Right forelimb (tissue), 1 donor: ENCODE measurements at places on chromosomes 7 and 10.

DNA sequence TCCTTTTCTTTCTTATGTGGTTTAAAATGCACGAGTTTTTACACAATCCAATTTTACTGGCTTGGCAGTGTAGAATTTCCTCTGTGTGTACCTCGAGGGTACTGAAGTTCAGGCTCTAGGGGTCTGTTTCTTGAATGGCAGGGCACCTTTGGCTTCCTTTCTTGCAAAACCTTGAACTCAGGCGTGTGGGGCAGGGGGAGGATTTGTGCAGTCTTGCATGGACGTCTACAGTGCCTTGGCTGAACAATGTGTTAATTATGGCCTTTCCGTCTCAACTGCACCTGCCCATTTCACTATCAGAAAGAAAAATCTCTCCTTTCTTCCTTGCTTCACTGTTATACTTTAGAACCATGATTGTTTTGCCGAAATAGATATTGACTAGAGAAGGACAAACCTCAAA is 570.9 kb downstream of the INHBA start:
- no peak for DNase-seq

DNA sequence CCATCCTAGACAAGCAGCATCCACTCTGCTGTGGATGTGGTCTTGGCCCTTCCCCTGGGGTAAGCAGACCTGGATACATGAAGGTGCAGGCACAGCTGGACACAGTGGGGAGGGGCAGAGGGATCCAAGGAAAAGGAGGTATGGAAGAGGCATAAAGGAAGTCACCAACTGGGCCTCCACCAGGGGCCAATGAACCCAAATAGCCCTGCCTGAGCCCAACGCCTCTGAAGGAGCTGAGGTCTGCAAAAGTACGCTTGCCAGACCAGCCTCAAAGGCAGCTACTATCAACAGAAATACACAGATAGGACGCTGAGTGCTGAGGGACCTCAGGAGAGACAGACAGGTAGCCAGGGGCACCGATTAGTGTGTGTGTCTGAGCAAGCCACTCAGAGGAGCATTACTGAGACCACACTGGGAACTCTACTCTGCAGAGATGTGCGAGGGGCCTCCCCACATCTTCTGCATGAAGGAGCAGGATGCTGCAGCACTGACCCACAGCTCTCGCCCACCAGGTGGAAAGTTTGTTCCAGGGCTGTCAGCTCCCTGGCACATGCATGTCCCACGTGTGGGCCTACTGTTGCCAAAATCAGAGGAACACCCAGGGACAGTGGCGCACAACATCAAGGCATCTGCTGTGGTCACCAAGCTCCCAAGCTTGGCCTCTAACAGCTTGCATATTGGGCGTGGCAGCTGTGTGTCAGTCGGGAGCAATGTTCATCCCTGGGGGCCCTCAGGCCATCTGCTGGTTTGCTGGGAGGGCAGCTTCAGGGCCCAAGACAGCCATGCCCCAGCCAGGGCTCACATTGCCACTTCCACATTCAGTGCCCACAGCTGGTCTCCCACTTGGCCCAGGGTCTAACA is 40.0 kb downstream of the MKI67 start:
- no peak for DNase-seq

DNA sequence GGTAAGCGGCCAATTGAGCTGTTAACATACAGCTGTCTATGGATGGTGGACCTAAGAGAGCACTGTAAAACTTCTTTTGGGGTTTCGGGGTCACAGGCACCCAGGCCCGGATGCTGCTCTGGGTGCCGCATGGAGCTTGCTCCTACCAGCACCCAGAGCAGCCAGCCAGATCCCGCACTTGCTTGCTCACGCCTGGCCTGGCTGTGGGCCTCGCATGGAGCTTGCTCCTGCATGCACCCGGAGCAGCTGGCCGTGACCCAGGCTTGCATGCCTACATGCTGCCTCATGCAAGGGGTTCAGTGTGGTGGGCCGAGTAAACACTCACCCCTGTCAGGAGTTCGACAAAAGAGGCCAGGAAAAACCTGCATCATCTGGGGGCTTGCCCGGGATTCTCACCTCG is 896.9 kb downstream of the SORCS1 start:
- no peak for DNase-seq

GRCh38 chr7:16295558-16295957 is 125.8 kb downstream of the CRPPA start:
- DNase-seq = no peak

DNA sequence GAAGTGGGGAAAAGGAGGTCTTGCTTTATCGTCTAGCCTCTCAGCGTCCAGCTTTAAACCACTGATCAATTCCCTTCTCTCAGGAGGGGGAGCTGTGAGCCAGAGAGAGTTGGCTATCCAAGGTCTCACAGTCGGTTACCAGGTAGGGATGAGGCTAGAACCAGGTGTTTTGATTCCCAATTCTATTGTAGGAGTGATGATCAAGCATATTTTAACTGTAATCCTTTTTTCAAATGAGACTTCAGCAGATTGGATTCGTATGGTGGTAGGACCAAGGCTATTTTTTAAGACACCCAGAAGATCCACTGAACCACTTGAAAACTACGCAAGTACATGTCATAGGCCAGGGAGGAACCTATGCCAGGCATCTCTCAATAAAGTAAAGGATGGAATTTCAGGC is 8.4 kb downstream of the MINDY4 start:
- DNase-seq = no peak
